ENCODE measurements at places on chromosomes 3 and 15.

GRCh38 chr15:85689729-85690128 is 105.0 kb downstream of the KLHL25 start:
- DNase-seq = peak; percentile 37

DNA sequence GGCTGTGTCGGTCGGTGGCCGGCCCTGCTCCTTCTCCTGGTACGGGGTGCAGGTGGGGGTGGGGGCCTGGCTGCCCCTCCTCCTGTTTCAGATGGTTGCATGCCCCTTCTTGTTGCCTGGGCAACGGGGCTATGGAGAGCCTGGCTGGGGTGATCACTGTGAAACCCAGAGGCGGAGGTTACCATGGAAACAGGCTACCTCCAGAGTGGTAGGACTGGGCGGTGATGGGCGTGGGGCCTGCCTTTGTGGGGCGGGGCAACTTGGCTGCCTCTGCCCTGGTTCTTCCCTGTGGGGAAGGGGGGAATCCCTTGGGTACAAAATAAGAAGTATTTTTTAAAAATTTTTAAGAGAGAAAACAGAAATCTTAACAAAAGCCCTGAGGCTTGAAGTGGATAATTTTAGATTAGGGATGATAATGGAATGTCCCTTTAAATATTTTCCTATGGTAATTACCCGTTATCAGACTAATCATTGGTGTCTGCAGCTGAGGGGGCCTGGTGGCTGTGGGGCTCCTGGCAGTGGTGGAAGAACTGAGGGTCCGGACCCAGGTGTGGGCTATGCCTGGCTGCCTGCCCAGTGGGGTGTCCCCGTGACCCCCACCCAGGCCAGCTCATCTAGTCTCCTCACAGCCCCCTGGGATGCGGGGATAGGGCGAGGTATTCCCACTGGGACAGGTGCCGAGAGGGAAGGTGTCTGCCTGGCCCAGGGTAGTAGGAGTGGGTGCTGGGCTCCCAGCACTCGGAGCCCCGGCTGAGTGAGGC is 32.5 kb downstream of the PLXNA1 start:
- no peak for DNase-seq

- no peak for DNase-seq
These were observed 134.4 kb downstream of the PDE8A start for GRCh38 chr15:85116066-85116465.

DNA sequence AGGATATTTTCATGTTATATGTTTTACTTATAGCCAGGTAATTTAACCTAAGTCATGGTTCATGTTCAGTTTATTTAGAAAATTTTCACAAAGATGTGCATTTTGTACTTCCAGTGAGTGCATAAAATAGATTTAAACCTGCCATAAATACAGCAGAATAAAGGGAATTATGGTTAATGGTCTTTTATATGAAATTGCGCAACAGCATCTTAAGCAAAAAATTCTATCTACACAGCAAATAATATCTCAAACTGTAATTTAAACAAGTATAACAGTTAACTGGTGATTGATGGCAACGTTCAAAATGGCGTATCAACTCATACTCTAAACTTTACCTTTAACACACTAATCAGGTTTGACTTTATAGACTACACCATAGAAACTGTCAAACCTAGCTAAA is 97.6 kb downstream of the ROBO1 start:
- no peak for DNase-seq

- no peak for DNase-seq
These were observed 60.3 kb upstream of the PSMD6 start for GRCh38 chr3:64083575-64083974.

DNA sequence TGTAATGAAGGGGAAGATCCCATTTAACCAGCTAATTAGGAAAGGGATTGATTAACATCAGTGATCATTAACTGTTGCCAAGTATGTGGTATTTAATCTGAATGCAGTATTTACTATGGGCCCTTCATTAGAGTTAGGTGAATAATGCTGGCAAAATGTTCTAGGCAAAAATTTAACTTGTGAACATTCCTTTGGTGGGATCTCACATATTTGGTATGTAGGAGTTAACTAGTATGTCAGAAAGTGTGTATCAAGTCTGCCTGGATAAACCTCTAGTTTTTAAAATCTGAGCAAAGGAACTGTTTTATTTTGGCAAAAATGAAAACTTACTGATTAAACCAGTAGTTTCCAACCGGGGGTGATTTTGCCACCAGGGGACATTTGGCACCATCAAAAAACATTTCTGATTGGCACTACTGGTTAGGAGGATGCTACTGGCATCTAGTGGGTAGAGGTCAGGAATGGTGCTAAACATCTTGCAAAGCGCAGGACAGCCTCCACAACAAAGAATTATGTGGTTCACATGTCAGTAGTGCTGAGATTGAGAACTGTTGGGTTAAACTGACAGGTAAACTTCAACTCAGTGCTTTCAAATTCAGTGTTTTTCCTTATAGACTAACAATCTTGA is 22.5 kb downstream of the LRTM1 start:
- DNase-seq = no peak

DNA sequence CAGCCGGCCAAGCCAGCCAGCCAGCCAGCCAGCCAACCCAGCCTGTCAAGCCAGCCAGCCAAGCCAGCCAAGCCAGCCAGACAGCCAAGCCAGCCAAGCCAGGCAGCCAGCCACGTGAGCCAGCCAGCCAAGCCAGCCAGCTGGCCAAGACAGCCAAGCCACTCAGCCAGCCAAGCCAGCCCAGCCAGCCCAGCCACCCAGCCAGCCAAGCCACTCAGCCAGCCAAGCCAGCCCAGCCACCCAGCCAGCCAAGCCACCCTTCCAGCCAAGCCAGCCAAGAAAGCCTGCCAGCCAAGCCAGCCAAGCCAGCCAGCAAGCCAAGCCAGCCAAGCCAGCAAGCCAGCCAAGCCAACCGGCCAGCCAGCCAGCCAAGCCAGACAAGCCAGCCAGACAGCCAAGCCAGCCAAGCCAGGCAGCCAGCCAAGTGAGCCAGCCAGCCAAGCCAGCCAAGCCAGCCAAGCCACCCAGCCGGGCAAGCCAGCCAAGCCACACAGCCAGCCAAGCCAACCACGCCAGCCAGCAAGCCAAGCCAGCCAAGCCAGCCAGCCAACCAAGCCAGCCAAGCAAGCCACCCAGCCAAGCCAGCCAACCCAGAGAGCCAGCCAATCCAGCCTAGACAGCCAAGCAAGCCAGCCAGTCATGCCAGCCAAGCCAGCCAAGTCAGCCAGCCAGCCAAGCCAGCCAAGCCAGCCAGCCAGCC is 199.5 kb downstream of the GOLGA6L6 start:
- DNase-seq = no peak

DNA sequence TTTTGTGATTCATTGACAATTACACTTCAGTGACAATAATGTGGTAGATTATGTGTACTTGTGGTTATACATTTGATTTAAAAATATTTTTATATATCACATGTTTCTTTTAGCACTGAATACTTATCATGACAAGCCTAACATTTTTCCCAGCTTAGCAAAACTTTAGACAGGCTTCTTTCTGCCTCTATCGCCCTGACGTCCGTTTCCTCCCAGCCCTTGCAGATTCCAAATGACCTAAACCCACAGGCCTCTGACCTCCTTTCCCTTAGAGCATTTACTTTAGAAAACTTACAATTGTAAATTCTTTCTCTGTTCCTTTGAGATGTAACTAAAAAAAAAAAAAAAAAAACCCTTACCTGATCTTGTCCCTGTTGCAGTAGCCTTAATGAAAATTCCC is 326.1 kb downstream of the UNC13C start:
- no peak for DNase-seq

DNA sequence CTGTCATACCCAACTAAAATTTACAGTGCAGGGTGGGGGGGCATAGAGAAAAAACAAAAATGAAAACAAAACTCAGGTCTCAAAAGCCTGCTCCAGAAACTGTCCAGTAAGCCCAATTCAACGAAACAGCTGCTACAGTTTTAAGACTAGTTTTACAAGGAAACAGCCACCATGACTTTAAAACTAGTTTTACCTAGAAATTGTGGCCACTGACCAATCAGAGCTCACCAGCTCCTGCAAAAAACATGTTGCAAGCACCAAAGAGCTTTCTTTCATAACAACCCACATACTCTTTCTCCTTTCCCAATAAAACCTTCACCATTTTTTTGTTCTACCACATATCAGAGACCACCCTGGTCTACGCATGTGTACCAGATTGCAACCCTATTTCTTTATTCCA is 7.3 kb upstream of the CFAP91 start:
- DNase-seq = no peak

DNA sequence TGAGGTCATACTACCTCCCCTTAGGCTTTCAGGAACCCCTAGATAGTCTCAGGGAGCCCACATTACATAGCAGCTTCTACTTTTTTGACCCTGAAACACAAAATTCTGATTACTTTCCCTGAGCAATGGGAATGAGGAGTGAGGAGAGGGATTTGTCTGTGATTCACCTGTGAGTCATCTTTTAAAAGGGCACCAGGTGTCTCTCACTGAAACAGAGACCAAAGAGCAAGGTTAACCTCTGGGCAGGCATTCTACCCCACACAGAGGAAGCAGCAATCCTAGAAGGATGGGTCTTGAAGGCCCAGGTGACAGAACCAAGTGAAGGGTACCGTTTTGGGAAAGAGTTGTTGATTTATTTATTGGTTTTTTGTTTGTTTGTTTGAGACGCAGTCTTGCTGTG is 31.1 kb upstream of the UBE2E2 start:
- no peak for DNase-seq

- no peak for DNase-seq
These were observed 176.2 kb downstream of the P3H2 start for GRCh38 chr3:189944285-189945145.

DNA sequence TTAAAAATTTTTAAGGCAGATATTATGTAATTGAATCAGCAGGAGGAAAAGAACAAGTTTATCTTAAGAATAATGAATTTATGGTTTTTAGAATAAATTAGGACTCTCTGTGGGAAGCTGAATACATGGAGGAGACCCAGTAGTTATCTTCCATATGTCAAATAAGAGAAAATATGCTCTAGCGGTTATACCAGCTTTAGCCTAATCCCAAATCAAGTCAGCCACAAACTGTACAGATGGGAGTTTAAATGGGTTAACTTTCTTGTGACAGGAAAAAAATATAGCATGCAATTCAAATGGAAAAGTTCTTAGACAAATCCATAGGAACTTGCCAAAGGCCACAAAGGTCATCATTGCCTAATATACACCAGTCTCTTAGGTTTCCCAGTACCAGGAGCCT is 84.3 kb downstream of the TTBK2 start:
- no peak for DNase-seq

DNA sequence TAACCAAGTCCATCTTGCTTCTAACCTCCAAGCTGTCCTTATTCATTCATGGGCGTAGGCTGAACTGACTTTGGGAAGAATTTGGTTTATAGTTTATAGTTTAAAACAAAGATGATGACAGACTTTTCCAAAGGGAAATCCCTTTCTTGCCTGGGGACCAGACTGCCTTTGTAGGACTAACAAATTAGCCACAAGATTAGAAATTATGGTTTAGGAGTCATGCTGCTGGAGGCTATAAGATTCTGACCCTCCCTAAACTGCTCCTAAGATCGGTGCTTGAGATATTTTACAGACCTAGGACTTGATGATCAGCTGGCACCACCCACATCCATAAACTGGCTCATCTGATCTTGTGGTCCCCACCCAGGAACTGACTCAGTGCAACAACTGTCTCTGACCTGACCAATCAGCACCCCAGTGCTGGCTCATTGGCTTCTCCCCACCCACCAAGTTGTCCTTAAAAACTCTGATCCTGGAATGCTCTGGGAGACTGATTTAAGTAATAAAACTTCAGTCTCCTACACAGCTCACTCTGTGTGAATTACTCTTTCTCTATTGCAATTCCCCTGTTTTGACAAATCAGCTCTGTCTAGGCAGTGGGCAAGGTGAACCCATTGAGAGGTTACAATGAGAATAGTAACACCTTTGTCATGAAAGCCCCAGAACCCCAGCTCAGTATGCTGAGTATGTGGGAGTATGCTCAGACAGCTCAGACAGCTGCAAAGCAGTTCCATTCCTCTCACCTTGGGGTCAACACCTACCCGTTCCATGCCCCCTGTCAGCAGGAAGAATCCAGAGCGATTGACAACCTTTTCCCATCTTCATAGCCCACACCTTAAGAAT is 51.6 kb upstream of the C15orf39 start:
- no peak for DNase-seq

- DNase-seq = no peak
These were observed at the start of gene WDR49 for GRCh38 chr3:167653760-167654159. Gene WDR49, minus strand, starts transcription at chr3:167653942. Its CDS starts 517 bp downstream, at chr3:167653425.

GRCh38 chr3:156576651-156577348 is 21.9 kb upstream of the SSR3 start:
- DNase-seq = no peak

- DNase-seq = no peak
These were observed 17.3 kb upstream of the AP4E1 start for GRCh38 chr15:50891159-50891558.

DNA sequence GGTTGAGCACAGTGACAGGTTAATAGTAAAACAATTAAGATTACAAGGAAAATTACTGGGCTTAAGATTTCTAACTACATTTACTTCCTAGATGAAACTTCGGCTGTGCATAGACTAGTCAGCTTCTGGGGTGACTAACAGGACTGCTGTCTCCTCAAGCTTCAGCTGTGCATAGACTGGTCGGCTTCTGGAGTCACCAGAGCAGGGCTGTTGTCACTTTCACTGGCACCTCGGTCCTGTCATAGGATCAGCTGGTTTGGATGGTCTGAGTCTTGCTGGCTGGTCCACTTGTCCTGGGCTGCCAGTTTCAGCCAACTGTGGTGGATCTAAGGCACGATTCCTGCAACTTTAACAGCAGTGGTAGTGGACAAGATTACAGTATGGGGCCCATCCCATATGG is 23.9 kb upstream of the ACAD9 start:
- no peak for DNase-seq

DNA sequence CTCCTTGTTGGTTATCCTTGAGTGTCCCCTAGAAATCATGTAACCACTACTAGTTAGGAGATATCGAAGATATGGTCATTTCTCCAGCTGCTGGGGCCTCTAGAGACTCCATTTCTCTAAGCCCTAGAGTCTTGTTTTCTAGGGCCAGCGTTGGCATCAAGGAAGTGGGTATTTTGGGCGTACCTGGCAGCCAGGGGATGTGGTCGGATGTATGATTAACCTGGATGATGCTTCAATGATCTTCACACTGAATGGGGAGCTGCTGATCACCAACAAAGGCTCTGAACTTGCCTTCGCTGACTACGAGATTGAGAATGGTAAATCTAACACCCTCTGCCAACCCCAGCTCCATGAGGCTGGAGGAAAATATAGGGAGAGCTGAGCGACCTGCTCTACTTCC is 325.5 kb downstream of the RYR3 start:
- no peak for DNase-seq

GRCh38 chr15:62832231-62832630 is 210.3 kb upstream of the TPM1 start:
- no peak for DNase-seq

- no peak for DNase-seq
These were observed 133.4 kb upstream of the ROPN1 start for GRCh38 chr3:124125315-124125714.

GRCh38 chr3:124419303-124419702 is 310.9 kb upstream of the UMPS start:
- no peak for DNase-seq

DNA sequence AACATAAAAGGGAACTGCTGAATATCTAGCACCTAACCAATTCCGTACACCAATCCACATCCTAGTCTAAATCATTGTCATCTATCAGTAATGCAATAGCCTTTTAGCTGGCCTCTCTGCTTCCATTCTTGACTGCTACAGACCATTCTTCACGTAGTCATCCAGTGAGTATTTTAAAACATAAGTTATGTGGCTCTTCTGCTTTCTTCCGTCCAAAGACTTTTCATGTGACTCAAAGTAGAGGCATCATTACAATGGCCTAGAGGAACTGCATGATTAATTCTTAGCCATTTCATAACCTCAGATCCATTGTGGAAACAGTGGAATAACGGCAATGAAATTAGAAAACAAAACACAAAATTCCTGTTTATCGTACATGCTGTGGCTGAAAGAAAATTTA is 88.9 kb upstream of the CBLB start:
- DNase-seq = no peak
